ENCODE measurements at places on chromosomes 16 and 17. TPM values are rescaled to one million over a fixed set of nuclear protein-coding genes. Genes with fewer than 3 reads are reported as not detected.

The SEPTIN12 gene
- not detected for total RNA-seq

The CCDC200 gene
- 0.92 TPM for total RNA-seq

The TP53TG3B gene
- not detected for total RNA-seq

The YBX2 gene
- 0.21 TPM for total RNA-seq

The P2RX1 gene
- 0.78 TPM for total RNA-seq

The DOC2B gene
- total RNA-seq = 0.98 TPM

The SLC25A10 gene
- 52.7 TPM for total RNA-seq

The C16orf86 gene
- 0.68 TPM for total RNA-seq

The SLC5A2 gene
- total RNA-seq = not detected

The FBXO39 gene
- 0.36 TPM for total RNA-seq

The KRTAP4-6 gene
- total RNA-seq = not detected

The ASGR1 gene
- total RNA-seq = 1.9 TPM

The HNF1B gene
- total RNA-seq = 2.9 TPM

The LRRC75A gene
- 1.3 TPM for total RNA-seq

The GDPD3 gene
- 6.6 TPM for total RNA-seq

The PSMC5 gene
- 189 TPM for total RNA-seq

The ATP1B2 gene
- total RNA-seq = 0.14 TPM

The NAA60 gene
- total RNA-seq = 31.4 TPM

The CCDC40 gene
- 0.37 TPM for total RNA-seq

The KCNJ18 gene
- total RNA-seq = not detected

The KRT36 gene
- total RNA-seq = not detected

The PRR15L gene
- total RNA-seq = not detected

The CDIPT gene
- total RNA-seq = 71.2 TPM

The IL17C gene
- not detected for total RNA-seq
